ENCODE measurements at places on chromosomes 2 and 18. TPM values are rescaled to one million over a fixed set of nuclear protein-coding genes. Genes with fewer than 3 reads are reported as not detected.

Gene CACNB4
- 75.6 TPM for total RNA-seq

DNA sequence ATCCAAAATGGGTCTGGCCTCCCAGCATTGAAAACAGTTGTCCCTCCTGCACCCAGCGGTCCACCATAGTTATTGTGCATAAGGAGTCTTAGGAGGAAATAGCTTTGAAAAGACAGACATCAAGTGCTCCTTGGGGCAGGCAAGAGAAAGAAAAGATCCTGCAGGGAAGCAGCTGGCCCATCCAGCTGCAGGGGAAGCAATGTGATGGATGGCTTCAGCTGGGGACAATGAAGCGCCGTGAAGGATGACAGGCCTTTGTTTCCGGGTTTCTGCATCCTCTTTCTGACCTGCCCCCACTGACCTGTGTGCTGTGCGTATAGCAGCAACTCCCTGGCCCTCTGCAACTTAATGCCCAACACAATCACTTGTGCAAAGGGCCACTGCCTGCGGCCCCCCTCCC, 142.9 kb upstream of the NCKAP5 start:
- DNase-seq, result no peak

Gene SKA1
- 5.3 TPM for total RNA-seq

Gene NETO1
- total RNA-seq, result 57.7 TPM

DNA sequence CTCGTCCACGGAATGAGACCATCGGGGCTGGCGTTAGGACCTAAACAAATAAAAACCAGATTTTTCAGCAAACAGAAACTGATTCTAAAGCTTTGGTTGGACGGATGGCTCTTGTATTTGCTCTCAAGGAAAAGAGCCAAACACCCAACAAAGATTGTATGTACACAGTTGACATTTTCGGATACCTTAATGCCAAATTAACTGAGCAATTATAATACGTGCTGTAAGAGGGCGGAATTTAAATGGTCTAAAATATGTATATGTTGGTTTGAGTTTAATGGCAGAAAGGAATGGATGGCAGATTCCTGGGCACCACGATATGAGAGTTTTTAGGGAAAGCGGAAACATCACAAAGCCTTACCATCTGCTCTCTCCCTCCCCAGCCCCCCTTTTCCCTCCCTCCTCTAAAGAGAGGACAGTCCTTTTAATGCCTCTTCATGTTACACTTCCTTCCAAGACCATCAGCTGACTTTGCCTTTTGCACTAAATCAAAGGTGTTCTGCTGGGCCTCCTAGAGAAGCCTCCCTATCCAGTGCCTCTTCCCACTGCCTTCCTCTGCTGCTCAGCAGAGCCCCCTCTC, 33.3 kb downstream of the STAT1 start:
- no peak for DNase-seq

Gene ZCCHC2
- total RNA-seq, result 15.2 TPM

Gene MATN3
- 3.1 TPM for total RNA-seq

Gene ARHGAP25
- 0.82 TPM for total RNA-seq

DNA sequence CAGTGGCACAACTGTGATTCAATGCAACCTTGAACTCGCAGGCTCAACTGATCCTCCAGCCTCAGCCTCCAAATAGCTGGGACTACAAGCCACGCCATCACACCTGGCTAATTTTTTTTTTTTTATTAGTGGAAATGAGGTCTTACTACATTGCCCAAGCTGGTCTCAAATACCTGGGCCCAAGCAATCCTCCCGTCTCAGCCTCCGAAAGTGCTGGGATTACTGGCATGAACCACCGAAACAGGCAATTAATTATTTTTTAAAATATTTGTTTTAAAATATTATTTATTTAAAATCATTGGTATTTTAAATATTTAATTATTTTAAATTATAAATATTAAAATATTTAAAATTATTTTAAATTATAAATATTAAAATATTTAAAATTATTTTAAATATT, 24.5 kb downstream of the SRBD1 start:
- no peak for DNase-seq

DNA sequence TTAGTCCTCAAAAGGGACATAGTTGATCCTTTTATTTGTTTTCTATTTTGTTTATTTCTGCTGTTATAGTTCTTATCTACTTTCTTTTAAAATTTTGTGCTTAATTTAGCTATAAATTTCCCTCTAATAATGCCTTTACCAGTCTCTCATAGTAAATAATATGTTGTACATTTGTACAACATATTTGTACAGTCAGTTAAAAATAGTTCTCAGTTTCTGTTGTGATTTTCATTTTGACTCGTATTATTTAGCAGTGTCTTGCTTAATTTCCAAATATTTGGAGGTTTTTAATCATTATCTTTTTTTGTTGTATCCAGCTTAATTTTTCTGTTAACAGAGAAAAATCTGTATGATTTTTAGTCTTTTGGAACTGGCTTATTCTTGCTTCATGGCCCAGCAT, 443.6 kb upstream of the TRIB2 start:
- no peak for DNase-seq

- no peak for DNase-seq
Observed at GRCh38 chr2:125240870-125241269, 1215.8 kb downstream of the CNTNAP5 start.

DNA sequence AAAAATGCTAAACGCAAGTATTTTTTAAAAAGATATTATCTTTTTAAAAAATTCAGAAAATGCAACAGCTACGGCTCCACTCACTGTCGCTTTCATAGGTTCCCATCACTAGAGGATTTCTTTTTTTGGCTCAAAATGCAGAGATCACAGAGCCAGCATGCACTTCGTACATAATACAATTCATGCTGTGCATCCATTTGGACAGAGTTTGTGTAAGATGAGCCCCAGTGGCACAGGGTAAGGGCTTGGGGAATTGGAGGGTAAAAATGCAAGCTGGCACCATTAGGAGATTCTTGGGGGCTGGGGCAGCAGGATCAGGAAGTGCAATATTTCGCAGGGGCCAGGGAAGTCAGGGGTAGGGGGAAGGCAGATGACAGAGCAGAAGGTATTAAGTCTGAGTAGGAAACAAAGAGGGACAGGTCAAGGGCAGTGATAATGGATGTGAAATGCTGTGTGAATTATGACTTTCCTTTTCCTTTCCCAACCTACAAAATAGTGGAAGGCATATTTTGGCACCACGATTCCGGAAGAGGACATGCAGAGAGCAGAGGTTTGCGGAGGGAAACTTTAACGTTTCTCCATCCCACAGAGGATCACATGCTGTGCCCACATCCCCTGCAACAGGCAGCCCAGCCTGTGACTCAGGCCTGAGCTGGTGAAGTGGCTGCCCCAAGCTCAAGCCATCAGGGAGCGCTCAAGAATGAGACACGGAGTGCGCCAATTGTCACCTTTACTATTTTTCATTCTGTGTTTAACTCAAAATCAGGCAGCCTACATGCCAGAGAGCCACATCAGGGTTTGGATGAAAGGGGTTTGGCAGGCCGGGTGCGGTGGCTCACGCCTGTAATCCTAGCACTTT, 4.7 kb downstream of the CAPG start:
- peak; percentile 79 for DNase-seq

Gene ALPG
- not detected for total RNA-seq

GRCh38 chr2:101442042-101442666, 32.8 kb downstream of the RFX8 start:
- DNase-seq, result no peak

DNA sequence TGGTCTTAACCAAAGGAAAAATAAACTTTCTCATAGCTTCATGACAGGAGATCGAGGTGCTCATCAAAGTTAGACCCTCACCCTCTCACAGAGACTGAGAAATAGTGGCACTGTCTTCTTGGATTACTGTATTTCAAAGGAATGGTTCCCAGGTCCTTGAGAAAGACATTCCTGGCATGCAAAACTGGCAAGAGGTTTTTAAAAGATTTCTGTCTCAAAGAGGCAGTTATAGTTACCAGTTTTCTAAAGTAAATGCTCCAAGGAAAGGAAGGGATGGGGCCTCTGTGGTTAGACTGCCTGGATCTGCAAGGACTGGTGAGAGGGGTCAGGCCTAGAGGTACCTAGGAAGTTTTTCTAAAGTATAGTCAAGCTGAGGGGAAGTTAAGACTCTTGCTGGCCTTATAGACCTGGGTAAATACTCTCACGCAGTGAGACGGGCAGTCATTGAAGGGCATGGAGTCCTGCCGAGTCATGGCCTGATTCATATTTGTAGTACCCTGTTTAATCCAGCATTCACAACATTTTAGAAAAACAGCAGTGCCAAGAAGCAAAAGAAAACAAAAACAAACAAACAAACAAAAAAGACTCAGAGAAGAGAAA, 226.1 kb downstream of the DOK6 start:
- DNase-seq, result no peak

GRCh38 chr2:202780514-202781021, 91.0 kb downstream of the ICA1L start:
- DNase-seq, result no peak

GRCh38 chr2:42827647-42828486, 35.5 kb upstream of the HAAO start:
- DNase-seq, result peak; percentile 86

- no peak for DNase-seq
Observed at GRCh38 chr2:9695941-9696340, 65.1 kb upstream of the YWHAQ start.

DNA sequence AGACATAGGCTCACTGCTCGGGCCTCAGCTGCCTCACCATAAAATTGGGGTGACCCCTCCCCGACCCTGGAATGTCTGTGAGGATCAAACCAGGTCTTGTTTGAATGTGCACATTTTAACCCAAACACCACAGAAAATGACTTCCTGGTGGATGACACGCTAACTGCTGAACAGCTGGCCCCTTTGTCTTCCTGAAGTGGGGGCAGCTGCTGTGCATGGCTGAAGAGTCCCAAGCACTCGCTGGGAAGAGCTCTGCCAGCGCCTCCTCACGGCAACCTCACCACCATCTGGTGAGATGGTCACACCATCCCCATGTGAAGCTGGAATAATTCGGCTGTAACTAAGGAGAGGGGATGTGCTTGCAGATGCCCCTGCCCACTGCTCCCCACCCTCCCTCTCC, 34.0 kb downstream of the AQP12A start:
- DNase-seq, result no peak
